Cortex of kidney (tissue), 1 donor: ENCODE measurements at places on chromosomes 3 and 15.

DNA sequence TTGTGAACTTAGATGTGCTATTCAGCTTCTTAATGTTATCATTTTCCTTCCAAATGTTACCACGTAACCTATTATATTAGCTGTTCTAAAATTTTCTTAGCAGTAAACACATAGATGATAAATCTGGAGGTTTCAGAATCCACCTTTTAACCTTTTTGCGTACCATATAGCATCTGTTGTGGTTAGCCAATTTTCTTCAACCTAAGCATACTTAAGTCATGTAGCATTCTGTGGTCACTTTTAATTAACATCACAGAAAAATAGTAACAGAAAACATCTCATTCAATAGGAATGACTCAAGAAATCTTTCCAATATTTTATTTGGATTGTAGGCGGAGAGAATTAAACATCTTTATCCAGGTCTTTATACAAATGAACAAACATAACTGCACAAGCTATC lies 1465.3 kb upstream of the GBE1 start:
- no peak for DNase-seq

- no peak for DNase-seq
Observed at GRCh38 chr15:66733976-66734375, 31.9 kb downstream of the SMAD6 start.

GRCh38 chr15:85667491-85668424 lies 127.0 kb downstream of the KLHL25 start:
- DNase-seq = no peak

GRCh38 chr3:42443819-42444436 lies 33.5 kb upstream of the LYZL4 start:
- no peak for DNase-seq

DNA sequence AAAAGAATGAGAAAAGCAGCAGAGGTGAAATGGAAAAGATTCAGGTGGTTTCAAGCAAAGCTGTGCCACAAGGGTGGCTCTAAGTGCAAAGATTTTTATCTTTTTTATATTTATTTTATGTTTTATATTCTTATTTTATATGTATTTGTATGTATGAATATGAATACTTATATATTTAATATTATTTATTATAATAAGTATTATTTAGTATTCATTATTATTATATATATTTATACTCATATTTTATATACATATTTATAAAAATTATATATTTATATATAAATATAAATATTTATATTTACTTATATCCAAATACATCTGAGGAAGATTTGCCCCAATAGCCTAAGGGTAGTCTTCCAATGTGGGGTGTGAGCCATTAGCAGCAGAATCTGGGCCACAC lies 1002.0 kb downstream of the CADM2 start:
- no peak for DNase-seq

DNA sequence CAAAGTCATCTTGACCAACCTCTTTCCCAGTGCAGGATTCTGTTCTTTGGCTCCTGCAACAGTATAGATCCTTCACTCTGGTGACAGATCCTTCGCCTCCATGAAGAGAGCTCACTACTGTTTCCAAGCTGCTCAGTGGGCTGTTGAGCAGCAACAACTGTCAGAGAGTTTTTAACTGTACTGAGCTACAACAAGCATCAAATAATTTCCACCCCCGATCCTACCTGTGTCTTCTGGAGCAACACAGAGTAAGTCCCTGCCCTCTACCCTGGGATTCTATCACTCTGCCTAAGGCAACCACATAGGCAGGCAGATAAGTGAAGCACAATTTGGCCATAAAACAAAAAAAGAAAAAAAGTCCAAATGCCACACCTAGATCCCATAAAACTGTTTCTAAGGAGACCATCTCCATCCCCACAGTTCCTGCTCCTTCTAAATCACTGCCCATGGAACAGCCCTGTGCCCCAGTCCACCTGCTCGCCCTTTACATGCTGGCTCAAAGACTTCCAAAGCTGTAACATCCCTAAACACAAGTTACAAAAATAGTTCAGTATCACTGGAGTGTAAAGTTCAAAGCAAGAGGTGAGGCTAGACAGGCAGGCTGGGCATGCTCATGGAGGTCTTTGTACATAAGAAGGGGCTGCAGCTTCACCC lies 37.8 kb upstream of the ANPEP start:
- DNase-seq = no peak

GRCh38 chr3:170692720-170693119 lies 106.8 kb upstream of the SLC7A14 start:
- no peak for DNase-seq

GRCh38 chr3:194070220-194070633 lies 65.7 kb upstream of the HES1 start:
- no peak for DNase-seq

GRCh38 chr3:184694133-184694665 lies 17.7 kb downstream of the MAGEF1 start:
- no peak for DNase-seq

DNA sequence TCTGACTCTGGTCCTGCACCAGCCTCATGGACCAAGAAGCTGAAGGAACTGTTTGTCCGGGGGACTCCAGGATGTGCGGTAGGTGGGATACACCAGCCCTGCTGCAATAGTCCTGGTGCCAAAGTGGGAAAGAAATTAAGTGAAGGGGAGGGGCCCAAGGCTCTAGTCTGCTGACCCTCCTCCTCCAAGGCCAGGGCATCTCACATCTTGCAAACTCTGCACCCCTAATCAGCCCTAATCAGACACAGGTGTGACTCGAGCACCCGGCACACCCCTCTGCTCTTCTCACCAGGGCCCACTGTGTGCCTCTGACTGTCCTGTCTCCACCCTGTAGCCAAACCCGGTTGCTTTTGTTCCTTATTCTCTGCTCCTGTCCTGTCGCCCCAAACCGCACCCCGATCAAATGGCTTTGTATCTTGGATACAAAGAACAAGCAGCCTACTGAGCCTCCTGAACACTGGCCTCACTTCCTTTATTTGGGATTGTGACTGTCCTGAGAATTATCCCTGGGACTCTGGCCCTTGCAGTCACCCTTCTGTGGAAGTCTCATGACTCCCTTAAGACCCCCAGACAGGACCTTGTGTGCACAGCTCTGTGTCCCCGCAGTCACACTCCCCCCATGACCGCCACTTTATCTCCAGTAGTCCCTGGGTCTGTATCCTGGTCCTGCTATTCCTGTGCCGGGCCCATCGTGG lies 26.7 kb upstream of the SLC41A3 start:
- DNase-seq = no peak

- no peak for DNase-seq
Observed at GRCh38 chr3:172089250-172089649, 49.9 kb downstream of the FNDC3B start.

GRCh38 chr3:107221856-107222255 lies 155.4 kb upstream of the CCDC54 start:
- DNase-seq = no peak

DNA sequence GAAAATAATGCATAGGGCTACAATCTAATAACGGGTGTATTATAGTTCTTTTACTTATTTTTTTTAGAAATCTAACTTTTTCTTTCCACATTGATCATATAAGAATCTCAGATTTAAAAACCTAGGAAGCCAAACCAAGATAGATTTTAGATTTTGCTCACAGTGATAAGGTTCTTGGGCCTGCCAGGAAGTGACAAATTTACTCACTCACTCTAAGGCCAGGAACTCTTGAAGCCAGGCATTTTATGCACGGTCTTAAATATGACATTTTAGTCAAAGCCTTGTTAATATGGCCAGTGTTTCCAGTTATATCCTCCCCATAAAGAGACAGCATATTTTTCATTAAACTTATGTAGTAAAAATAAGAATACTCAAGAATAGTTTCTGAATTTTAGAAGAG lies 271.4 kb downstream of the SQOR start:
- no peak for DNase-seq
